ENCODE measurements at places on chromosomes 13 and 19.
A peak's percentile ranks its signal among the peaks of the same experiment; 100 is the strongest.

DNA sequence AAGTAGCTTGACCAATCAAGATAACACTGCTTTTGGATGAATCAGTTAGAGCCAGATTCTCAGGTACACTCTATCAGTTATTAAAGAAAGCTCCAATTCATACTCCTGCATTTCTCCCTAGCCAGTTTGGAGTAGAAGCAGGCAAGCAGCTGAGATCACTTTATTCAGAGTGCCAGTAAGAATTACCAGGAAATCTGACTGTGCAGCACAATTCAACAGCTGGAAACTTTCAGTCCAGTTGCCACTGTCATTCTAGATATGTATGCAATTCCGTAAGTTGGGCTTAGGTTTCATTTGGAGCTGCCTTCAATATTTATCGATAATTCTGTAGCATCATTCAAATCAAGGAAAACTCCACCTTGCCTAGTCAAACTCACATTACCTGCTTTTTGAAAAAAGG lies 2625.6 kb upstream of the PCDH20 start:
- no peak for DNase-seq

DNA sequence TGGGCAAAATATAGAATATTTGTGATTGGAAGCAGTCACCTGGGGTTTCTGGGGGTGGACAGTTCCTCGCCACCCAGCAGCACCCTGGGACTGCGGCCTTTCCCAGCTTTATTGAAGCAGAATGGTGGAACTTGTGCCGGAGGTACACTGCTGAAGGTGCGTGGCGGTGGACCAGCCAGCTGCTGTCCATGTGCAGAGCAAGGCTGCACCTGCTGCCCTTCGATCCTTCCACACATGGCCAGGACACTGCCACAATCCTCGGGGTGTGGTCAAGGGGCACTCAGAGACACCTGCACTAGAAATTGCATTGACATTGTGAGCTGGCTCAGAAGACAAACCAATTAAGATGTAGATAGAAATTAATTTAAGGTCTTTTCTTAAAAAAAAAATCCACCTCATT lies 11.4 kb upstream of the GPI start:
- DNase-seq: no peak

GRCh38 chr19:4713384-4713951 lies 10.2 kb downstream of the DPP9 start:
- DNase-seq: peak; percentile 96

DNA sequence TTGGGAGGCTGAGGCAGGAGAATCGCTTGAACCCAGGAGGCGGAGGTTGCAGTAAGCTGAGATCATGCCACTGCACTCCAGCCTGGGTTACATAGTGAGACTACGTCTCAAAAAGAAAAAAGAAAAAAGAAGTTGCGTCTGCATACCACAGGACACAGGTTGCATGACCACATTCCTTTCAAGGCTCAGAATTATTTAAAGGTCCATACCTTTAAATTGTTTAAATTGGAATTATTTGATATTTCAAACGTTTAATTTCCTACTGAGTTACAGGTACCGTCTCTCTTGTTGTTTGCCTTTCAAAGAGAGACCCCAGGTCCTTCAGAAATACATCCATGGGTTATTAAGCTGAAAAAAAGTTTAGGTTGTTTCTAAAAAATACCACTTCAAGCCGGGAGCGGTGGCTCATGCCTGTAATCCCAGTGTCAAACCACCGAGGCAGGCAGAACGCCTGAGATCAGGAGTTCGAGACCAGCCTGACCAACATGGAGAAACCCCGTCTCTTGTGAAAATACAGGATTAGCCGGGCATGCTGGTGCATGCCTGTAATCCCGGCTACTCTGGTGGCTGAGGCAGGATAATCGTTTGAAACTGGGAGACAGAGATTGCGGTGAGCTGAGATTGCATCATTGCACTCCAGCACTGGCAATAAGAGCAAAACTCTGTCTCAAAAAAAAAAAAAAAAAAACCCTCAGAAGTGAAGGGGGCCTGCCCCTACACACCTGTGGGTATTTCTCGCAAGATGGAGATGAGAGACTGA lies 18.6 kb downstream of the ZNF816 start:
- DNase-seq: no peak

DNA sequence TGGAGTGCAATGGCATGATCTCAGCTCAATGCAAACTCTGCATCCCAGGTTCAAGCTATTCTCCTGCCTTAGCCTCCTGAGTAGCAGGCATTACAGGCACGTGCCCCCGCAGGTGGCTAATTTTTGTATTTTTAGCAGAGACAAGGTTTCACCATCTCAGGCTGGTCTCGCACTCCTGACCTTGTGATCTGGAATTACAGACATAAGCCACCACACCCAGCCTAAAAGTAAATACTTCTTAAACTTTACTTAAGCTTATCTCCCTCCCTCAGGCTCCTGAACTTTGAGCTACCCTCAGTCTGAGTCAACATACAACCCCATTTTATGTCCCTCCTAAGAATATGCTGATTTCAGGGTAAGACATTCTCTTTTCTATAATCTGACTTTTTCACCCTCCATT lies 66.1 kb downstream of the ZNF486 start:
- DNase-seq: no peak

GRCh38 chr19:32176591-32176990 lies 168.8 kb upstream of the ZNF507 start:
- DNase-seq: no peak

DNA sequence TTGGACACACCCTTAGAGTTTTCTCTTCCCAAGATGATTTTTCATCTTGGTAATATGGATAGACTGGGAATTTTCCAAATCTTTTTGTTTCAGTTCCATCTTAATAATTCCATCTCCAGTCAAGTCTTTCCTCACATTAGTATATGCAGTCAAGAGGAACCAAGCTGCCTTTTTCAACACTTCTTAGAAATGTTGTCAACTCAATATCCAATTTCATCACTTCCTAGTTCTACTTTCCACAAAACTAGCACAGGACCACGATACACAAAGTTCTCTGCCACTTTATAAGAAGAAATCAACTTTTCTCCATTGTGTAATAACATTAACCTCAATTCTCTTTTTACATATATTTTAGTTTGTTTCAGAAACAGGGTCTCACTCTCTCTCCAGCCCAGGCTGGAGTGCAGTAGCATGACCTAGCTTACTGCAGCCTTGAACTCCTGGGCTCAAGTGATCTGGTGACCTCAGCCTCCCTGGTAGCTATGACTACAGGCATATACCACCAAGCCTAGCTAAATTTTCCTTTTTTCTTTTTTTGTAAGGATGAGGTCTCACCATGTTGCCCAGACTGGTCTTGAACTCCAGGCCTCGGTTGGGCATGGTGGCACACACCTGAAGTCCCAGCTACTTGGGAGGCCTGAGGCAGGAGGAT lies 15.5 kb downstream of the ZNF443 start:
- DNase-seq: no peak

DNA sequence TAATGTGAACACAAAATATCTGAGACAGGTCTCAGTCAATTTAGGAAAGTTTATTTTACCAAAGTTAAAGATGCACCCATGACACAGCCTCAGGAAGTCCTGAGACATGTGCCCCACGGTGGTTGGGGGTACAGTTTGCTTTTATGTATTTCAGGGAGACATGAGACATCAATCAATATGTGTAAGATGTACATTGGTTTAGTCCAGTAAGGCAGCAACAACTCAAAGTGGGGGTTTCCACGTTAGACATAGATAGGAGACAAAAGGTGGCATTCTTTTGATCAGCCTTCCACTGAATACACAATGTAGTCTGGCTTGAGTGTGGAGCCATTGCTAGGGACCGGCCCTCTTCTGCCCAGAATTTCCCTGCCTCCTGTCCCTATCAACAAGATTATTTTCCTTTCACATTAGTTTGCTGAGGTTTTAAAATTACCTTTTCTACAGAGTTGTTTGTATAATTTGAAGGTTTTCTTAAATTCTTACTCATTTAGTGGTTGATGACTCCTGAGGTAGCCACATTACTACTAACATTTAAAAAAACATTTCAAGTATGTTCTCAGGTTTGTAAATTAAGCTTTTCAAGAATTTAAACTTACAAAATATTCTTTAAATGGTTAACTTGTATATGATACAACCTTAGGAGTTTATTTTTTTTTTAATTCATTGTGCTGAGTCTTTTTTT lies 33.2 kb downstream of the RNASEH2B start:
- no peak for DNase-seq

DNA sequence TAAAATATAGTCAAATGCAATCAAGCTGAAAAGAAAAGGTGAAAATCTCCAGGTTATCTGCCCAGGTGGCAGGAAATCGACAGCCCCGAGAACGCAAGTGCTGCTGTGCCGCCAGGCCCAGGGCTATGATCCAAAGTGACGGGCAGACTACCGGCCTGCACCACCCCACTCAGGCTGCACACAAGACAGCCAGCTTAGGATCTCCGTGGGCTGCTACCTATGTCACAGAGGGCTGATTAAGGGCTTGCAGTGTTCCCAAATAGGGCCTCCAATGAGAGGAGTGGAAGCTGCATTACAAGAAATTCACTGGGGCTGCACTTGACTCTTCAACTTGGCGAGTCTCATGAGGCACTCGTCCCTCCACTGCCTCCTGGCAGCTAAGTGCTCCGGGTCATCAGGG lies 121.8 kb downstream of the CRYL1 start:
- DNase-seq: no peak

DNA sequence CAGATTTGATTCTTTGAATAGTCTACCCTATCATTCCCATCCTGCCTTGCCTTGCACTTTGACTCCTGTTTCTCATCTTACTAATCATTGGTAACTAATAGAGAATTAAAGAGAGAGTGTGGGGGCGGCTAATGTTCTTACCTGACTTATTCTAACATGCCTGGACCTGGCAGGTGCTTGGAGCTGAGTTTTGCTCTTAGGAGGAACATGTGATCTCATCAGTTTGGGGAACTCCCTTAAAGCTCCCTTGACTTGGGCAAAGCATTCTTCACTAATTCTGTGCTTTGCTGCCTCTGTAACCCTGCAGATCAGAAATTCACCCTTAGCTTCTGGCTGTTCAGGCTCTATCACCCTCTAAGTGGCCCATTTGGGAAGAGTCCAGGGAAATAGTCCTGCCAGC lies 861.1 kb downstream of the GPC5 start:
- DNase-seq: no peak

- no peak for DNase-seq
Measured at GRCh38 chr13:32370805-32371204, 55.5 kb downstream of the BRCA2 start.

DNA sequence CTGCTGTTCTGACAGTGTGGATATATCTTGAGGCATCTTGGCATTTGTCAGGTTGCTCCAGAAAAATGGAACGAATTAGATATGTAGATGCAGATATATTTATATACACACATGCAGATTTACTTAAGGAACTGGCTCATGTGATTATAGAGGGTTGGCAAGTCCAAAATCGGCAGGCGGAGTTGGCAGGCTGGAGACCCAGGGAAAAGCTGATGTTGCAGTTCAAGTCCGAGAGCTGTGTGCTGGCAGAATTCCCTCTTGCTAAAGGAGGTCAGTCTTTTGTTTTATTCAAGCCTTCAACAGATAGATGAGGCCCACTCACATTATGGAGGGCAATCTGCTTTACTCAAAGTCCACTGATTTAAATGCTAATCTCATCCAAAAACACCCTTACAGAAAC lies 24.4 kb upstream of the CSNK1A1L start:
- no peak for DNase-seq

GRCh38 chr13:105139048-105139379 lies 1396.4 kb downstream of the EFNB2 start:
- no peak for DNase-seq

DNA sequence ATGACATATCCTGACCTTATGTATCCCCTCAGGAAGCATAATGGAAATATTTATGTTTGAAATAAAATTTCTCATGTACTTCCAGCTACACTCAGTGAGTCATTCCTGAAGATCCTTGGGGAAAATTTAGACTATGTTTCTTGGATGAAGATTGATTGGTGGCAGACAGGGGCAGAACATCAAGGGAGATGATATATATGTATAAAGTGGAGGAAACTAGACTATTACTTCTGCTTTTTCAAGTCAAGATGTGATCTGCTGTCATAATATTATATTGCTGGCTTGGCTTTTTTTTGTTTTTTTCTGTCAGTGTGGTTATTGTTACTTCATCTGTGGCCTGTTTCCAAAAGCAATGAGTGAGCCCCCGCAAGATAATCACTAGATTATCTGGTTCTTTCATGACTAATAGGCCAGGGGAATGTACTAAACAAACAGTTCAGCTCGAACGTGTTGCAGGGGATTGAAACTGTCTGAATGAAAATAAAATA lies 87.2 kb upstream of the TNFSF11 start:
- no peak for DNase-seq

DNA sequence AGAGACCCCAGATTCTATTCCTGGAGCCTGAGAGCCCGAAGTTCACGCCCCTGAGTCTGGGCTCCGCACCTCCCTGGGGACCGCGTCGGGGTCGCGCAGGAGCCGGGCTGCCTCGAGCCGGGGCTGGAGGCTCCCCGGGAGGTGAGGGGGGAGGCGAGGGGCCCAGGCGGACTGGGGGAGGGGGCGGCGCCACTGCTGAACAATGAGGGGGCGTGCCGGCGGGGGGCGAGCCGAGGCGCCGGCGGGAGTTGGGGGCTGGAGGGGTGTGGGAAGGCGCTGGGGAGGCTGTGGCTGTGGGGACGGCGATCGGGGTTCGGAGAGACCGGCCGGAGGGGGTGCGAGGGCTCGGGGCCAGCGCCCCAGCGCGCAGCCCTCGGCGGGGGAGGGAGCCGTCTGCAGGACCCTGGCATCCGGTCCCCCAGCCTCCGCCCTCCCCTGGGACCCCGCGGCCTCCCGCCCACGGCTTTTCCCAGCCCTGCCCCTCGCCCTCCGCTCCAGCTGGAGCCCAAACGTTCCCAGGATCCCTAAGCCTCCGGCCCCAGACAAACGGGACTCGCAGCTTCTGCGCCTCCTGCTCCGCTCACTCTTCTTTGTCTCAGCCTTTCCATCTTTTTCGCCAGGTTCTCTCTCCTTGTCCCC lies 922 bp downstream of the PLEKHG2 start:
- DNase-seq: no peak

DNA sequence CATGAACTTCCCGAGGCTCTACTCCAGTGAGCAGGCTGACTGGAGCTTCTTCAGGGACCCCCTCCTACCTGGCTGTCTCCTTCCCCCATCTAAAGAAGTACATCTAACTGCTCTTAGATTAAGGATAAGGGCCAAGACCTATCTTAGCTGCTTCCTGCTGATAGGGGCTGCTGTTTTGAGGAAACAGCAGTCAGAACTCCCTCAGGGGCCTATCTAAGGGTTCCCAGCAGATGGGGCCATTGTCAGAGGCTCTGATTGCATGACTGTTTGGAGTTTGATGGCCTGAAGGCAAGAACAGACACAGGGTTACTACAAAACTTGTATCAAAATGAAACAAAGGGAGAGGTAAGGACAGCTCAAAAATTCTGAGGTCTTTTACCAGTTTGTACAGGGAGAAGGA lies 2636.9 kb upstream of the PCDH20 start:
- no peak for DNase-seq

GRCh38 chr19:7918615-7919421 lies 1.3 kb upstream of the SNAPC2 start:
- DNase-seq: no peak

GRCh38 chr19:47353307-47353712 lies 4.2 kb downstream of the DHX34 start:
- no peak for DNase-seq

GRCh38 chr13:113660066-113660465 lies 2.1 kb upstream of the ATP4B start:
- no peak for DNase-seq

GRCh38 chr13:37905736-37906135 lies 36.2 kb upstream of the TRPC4 start:
- no peak for DNase-seq
